ENCODE measurements at places on chromosomes 12 and 14.
A peak's percentile ranks its signal among the peaks of the same experiment; 100 is the strongest.

GRCh38 chr12:127496255-127496654 is 770.7 kb upstream of the TMEM132C start:
- DNase-seq: no peak

DNA sequence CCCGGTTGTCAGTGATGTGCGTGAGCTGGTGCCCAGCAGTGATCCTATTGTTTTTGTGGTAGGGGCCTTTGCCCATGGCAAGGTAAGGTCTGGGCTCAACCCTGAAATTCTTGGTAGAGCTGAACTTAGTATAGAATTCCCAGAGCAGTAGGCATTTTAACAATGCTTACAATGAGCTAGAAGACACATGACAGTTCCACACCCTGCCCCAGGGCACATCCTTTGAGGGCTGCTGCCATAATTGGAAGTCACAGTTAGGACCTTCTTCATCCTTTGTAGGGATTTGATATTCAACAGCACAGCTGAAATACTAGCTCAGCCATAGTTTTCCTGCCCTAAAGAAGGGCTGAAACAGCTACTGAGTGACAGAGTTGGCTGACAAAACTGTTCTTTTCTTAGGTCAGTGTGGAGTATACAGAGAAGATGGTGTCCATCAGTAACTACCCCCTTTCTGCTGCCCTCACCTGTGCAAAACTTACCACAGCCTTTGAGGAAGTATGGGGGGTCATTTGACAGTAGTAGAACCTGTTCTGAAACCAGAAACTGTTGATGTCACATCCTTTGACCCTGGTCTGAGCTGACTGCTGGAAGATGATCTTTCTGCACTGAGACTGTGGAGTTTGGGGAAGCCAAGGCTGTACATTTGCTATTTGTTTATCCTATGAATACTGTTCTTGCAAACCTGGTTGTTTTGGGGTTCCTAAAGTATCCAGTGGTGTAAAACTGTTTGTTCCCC is 4.8 kb downstream of the EMG1 start:
- no peak for DNase-seq

GRCh38 chr12:107632246-107632645 is 53.4 kb upstream of the PWP1 start:
- no peak for DNase-seq

DNA sequence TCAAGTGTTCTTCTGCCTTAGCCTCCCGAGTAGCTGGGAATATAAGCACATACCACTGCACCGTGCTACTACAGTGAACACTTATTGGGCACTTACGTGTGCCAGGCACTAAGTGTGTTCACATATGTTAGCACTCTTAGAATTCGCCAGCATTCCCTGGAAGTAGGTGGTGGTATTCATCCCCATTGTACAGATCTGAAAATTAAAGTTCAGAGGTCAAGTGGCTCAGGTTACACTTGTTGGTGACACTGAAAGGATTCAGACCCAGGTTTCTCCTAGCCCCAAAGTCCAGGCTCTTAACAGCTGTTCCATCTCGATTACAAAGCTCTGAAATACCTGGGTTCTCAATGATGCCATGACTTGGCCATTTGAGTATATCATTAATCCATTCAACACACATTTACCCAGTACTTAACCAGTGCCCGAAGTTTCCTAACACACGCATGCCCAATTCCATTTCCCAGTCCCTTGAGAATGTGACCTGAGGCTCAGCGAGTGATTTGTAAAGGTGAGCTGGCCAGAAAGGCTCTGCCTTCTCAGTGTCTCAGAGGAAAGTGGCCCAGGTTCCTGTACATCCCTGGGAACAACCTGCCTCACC is 4.8 kb downstream of the MVK start:
- no peak for DNase-seq

- no peak for DNase-seq
Observed at GRCh38 chr12:100128512-100128908, 14.2 kb downstream of the BLTP3B start.

GRCh38 chr12:132605892-132606291 is 4.5 kb downstream of the LRCOL1 start:
- no peak for DNase-seq

- no peak for DNase-seq
Observed at GRCh38 chr12:76260390-76260748, 87.8 kb downstream of the BBS10 start.

DNA sequence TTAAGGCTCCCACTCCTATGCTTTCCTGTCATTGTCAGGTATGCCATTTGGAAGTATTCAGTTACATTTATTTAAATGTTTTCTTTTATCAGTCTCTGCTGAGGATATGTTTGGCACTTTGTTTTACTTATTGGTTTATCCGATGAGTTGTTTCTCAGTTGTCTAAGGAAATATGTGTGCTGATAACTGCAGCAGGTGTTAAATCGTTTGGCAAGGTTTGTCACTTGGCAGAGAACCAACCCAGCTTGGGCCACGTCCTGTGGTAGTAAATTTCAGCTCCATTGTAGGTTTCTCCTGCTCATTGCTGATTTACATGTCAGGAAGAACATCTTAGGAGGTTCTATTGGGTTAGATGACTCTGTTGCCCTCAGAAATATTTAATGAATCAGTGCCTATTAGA is 22.0 kb upstream of the MGST1 start:
- no peak for DNase-seq

- no peak for DNase-seq
Observed at GRCh38 chr12:25723921-25724491, 170.9 kb upstream of the LMNTD1 start.

GRCh38 chr14:100348784-100349685 is 25.9 kb downstream of the SLC25A47 start:
- DNase-seq: no peak

GRCh38 chr12:43338848-43339526 is 213.0 kb downstream of the ADAMTS20 start:
- DNase-seq: peak; percentile 15

GRCh38 chr12:124321040-124321481 is 26.2 kb downstream of the RFLNA start:
- peak; percentile 60 for DNase-seq

DNA sequence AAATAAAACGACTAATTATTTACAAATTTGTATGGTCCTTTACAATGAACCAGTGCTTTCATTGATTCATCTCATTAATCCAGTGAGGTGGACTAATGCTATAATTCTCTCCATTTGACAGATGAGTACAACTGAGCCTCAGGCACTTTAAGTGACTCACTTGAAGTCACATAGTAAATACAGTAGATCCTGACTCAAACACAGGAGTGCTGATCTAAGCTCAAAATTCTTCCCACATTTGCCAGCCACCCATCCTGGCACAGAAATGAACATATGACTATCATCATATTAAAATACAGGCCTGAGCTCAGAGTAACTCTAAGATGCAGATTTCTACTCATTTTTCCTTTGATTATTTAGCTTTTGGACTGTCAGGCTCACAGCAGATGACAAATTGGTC is 30.6 kb downstream of the SLC16A7 start:
- no peak for DNase-seq

DNA sequence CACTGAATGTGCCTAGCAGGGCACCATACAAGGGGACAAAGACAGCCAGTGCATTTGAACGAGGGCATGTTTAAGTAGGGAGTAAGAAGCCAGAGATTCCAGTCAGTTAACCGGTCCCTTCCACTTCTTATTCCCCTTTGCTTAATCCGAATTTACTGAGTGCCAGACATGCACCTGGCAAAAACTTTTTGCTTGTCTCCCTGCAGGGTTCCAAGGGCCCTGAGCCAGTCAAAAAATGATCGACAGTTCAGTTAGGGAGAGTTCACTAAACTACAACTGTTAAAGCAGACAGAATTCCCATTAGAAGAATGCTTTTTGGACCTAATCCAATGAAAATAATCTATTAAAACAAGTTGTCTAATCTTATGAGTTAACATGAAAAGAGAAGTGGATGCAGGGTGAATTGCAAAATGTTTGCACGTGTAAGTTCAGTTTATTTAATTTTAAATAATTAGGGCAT is 193.8 kb downstream of the TMTC2 start:
- no peak for DNase-seq

GRCh38 chr14:72439707-72440106 is 454.2 kb downstream of the DPF3 start:
- DNase-seq: no peak

DNA sequence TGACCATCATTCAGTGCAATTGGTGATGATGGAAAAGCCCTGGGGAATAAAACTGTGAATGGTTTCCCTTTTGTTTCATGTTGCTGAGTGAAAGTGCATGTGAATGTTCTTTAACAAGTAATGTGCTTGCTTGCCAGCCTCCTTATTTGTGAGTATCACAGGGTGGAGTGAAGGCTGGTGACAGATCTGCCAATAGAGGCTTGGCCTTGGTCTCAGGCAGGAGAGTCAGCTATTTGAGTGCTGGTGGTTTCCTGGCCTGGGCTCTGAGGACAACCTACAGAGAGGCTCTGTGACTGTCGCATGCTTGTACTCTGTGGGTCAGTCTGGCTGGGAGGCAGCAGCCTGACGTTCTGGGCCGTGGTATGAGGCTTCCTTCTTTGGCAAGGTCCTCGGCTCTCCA is 20.7 kb downstream of the KRT85 start:
- no peak for DNase-seq

GRCh38 chr12:88418856-88419497 is 161.3 kb downstream of the KITLG start:
- no peak for DNase-seq

- DNase-seq: no peak
Observed at GRCh38 chr14:50257732-50258131, 26.4 kb upstream of the SOS2 start.

- no peak for DNase-seq
Observed at GRCh38 chr12:82904219-82904790, 217.6 kb downstream of the TMTC2 start.

DNA sequence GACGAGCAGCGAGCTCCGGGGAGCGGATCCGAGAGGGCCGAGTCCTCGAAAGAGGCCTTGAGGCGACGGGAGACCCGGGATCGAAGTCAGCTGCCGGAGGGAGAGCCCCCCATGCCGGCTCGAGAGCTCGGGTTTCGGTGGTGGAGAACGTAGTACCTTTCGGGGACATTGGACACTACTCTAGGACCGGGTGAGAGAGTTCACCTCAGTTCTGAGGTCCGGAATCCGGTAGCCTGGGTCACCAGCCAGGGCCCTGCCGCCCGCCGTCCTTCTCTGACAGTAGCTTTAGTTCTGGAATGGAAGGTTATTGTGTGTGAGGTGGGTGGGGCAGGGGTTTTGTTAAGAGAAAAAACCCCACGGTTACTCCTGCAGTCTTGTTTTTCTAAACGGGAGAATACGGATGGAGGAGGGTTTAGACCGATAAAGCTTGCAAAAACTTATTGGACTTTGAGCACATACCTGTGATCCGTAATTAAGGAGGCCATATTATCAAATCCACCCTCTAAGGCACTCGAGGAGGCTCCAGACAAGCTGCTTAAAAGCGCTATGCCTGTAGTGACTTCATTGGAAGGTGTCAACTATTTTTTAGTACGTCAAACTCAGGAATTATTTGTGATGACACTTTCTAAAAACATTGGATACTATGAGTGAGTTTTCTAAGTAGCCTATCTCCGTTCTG is 765 bp downstream of the SCYL2 start:
- DNase-seq: no peak

DNA sequence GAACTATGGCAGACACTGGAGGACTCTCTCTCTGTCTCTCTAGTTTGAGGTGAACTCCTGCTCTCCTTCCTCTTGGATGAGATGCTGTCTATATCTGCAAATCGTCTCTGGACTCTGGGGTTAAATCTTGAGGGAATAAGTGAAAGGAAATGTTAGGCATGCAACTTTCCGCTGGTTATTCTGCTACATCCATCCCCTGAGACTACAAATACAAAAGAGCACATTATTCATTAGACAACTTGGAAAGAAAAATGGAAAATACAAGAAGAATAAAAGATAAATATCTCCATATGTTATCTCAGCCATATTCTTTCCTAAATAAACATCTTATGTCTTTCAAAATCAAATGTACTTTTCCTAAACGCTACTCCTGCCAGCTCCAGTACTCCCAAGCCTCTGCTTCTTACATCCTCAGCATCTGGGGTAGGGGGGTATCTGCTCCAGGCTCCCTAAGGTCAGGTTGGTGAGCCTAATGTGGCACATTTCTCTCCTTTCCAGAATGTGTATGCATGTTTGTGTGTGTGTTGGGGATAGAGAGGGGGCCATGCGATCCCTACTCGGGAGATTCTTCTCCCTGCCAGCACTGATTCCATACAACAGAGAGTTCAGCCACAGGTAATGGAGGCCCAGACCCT is 102.9 kb upstream of the FSCB start:
- DNase-seq: no peak

- no peak for DNase-seq
Observed at GRCh38 chr12:55922126-55922525, 5.6 kb downstream of the PYM1 start.

DNA sequence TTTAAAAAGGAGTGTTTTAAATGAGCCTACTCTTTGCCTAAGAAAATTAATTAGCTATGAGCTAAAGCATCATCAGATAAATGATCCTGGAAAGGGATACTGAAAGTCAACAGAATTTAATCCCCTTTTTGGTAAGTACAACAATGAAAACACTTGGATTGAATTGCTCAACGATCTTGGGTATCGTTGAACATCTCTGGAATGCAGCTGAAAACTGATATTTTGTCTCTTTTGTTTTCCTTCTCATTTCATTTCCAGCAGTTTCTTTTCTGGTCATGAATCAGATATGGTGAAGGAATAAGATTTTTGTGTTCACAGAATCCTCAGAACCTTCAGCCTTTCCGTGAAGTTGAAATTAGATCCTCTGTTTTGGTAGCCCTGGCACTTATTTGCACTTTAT is 771.2 kb downstream of the FSCB start:
- DNase-seq: no peak

GRCh38 chr14:77991128-77991772 is 178.9 kb upstream of the NRXN3 start:
- DNase-seq: no peak

DNA sequence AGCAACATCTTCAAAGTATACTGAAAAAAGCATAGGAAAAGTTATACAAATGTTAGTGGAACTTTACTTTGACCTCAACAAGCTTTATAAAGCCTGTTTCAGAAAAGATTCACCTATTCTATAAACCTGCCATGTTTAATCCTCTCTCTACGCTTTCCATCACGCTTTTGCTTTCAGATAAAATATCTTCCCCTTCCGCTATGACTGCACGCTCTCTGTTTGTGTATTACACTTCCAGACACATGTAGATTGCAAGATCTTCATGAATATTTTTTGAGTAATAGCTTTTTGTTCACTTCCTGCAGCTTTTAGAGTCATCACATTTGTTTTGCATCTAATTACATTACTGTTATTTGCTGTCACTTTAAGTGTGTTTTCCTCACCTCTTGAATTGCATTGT is 271.4 kb downstream of the RASSF9 start:
- no peak for DNase-seq

DNA sequence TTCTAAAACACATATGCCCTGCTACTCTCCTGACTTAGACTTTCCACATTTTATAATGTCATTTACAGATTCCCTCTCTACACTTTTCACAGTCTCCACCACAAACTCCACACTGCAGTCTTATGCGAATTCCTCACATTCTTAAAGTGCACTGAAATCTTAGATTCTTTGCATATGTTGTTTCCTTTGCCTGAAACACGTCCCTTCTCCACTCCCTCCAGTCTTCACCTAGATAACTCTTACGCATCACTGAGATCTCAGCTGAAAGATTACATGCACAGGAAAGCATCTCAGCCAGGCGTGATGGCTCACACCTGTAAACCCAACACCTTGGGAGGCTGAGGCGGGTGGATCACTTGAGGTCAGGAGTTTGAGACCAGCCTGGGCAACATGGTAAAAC is 3.8 kb upstream of the ARHGAP9 start:
- DNase-seq: no peak

- no peak for DNase-seq
Observed at GRCh38 chr12:30361145-30361544, 334.5 kb downstream of the IPO8 start.

Data from GM06990 (cell line).